ENCODE measurements at places on chromosomes 5 and 9.

GRCh38 chr9:79641070-79641469 lies 69.3 kb downstream of the TLE4 start:
- H3K4me3 ChIP-seq, result no peak overlapping the region
- no peaks in the 10 kb centered on the region for H3K27me3 ChIP-seq
- no peaks in the 10 kb centered on the region for H3K4me1 ChIP-seq
- H3K36me3 ChIP-seq, result peaks cover 45% of the 10 kb centered on the region
- DNase-seq, result no peak

DNA sequence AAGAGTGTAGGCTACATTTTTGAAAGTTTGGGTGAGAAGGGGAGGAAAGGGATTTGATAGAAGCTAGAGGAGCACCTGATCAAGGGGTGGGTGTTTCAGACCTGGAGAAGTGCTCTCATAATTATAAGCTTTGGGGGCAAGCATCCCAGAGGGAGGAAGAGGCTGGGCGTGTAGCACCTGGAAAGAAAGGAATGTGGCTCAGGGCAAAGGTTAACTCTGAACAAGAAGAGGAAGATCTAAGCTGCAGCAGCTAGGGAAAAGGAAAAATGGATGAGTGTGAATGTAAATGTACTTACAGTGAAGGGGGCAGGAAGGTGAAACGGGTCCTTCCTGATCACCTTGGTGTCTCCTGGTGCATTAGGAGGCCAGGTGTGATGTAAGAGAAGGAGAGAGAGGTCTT lies 49.8 kb upstream of the ANKRD55 start:
- H3K4me3 ChIP-seq, result no peak overlapping the region
- no peaks in the 10 kb centered on the region for H3K4me1 ChIP-seq
- H3K27me3 ChIP-seq, result no peaks in the 10 kb centered on the region
- no peak for DNase-seq
- H3K36me3 ChIP-seq, result no peaks in the 10 kb centered on the region
- H3K27ac ChIP-seq, result no peak overlapping the region

- no peak overlapping the region for H3K4me3 ChIP-seq
- H3K4me1 ChIP-seq, result no peaks in the 10 kb centered on the region
- H3K27me3 ChIP-seq, result no peaks in the 10 kb centered on the region
- no peaks in the 10 kb centered on the region for H3K36me3 ChIP-seq
These were observed 66.4 kb downstream of the POU5F2 start for GRCh38 chr5:93674866-93675459.

DNA sequence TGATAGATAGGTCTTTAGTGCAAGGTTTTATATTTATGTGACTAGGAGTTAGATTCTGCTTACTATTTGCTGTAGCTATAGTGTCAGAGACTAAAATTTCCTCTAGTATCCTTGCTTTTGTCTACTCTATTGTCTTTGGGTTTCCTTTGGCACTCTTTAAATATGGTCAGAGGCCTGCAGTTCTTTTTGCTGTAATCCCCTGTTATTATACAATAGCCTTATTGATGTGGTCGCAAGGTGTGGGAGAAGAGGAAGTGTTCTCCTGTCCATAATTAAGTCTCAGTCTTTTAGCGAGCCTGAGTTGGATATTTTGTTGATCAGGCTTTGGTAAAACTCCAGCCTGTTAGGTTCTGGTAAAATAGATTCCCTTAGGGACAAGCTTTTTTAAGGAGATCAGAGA lies 34.9 kb downstream of the LURAP1L start:
- H3K27me3 ChIP-seq, result no peaks in the 10 kb centered on the region
- H3K4me1 ChIP-seq, result no peaks in the 10 kb centered on the region
- no peak for DNase-seq
- H3K36me3 ChIP-seq, result no peaks in the 10 kb centered on the region

- H3K4me1 ChIP-seq, result no peaks in the 10 kb centered on the region
- no peak overlapping the region for H3K27ac ChIP-seq
- H3K27me3 ChIP-seq, result no peaks in the 10 kb centered on the region
- DNase-seq, result no peak
These were observed 89.5 kb downstream of the LMX1B start for GRCh38 chr9:126703002-126703865.

DNA sequence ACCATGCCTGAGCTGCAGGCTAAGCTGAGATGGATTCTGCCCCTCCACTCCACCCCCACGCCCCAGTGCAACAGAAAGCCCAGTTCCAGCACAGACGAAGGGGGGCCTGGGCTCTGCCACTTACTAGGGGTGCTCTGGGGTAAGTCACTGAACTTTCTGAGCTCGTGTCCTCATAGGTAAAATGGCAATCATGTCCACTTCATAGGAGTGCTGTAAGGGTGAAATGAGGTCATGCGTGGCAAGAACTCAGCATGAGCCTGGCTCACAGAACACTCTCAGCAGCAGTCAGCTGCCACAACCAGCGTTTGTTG lies 8.4 kb upstream of the PSD2 start:
- H3K27ac ChIP-seq, result no peak overlapping the region
- H3K4me3 ChIP-seq, result no peak overlapping the region
- 0 out of 2 replicates have a peak, but pooled peaks cover 3% of the 10 kb centered on the region for H3K4me1 ChIP-seq

DNA sequence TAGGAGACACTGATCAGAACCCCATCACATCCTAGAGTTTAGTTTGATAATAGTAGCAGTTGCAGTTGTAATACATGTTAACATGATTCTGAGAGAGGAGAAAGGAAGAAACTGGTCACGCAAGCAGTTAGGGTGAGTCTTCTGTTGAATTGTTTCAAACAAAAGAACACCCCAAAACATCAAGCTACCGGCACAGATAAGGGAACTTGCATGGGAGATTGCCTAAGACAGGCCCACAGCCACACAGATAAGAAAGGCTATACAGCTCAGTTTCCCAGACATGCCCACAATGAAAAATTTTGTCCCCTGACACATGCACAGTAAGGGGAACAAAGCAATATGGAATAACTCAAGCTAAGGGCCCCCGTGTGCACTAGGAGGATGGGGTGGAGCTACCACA lies 15.9 kb downstream of the HSPB3 start:
- no peak overlapping the region for H3K27ac ChIP-seq
- no peak overlapping the region for H3K4me3 ChIP-seq
- no peaks in the 10 kb centered on the region for H3K36me3 ChIP-seq
- DNase-seq, result no peak
- no peaks in the 10 kb centered on the region for H3K27me3 ChIP-seq

GRCh38 chr5:11234501-11234911 lies 473.5 kb upstream of the DAP start:
- H3K4me1 ChIP-seq, result no peaks in the 10 kb centered on the region
- no peak overlapping the region for H3K27ac ChIP-seq
- no peak overlapping the region for H3K4me3 ChIP-seq

- DNase-seq, result peak; percentile 83
- H3K27me3 ChIP-seq, result no peaks in the 10 kb centered on the region
- no peaks in the 10 kb centered on the region for H3K36me3 ChIP-seq
- H3K4me1 ChIP-seq, result no peaks in the 10 kb centered on the region
- no peak overlapping the region for H3K4me3 ChIP-seq
These were observed 41.9 kb upstream of the AGXT2 start for GRCh38 chr5:35089334-35090314.

DNA sequence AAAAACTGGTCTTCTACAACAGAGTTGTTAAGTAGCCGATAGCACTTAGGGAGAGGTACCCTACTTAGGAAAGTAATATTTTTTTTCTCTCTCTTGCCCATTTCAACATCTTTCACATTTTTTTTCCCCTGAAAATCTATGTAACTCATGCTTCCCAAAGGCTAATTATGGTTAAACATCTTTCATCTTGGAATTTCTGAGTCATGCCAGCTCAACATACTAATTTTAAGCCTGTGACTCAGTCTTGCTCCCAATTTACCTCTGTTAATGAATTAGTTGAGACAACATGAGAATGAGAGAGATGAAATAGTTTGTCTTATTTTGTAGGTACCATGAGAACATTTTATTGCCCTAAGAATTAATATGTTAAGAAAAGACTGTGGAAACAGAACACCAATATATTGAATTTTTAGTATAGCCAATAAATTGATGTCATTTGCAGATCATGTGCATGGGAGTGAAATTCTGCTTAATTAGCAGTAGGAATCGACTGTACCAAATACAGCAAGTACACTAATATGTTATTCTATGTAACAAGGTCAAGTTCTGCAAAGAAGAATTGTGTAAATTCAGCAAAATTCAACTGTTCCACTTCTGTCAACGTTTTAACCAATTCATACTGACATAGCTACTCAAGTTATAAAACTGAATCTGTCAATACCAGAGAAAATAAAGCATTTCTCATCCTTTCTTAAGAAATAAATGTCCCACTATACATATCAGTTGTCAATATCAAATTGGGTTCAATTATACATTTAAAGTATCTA lies 550.0 kb downstream of the PTPRD start:
- H3K27ac ChIP-seq, result no peak overlapping the region
- no peaks in the 10 kb centered on the region for H3K4me1 ChIP-seq
- H3K4me3 ChIP-seq, result no peak overlapping the region
- H3K36me3 ChIP-seq, result no peaks in the 10 kb centered on the region
- no peaks in the 10 kb centered on the region for H3K27me3 ChIP-seq
- DNase-seq, result no peak

GRCh38 chr5:169384661-169385060 lies 83.7 kb upstream of the SLIT3 start:
- no peak overlapping the region for H3K27ac ChIP-seq
- no peaks in the 10 kb centered on the region for H3K27me3 ChIP-seq

- H3K27ac ChIP-seq, result no peak overlapping the region
- H3K4me3 ChIP-seq, result no peak overlapping the region
- DNase-seq, result no peak
- peaks cover 20% of the 10 kb centered on the region for H3K4me1 ChIP-seq
- no peaks in the 10 kb centered on the region for H3K27me3 ChIP-seq
- H3K36me3 ChIP-seq, result no peaks in the 10 kb centered on the region
These were observed 1.5 kb upstream of the PDGFRB start for GRCh38 chr5:150157168-150157567.

Measured in Karpas-422 (cell line).